Muscle of back (tissue), 13 donors: ENCODE measurements at places on chromosomes 3 and 15. TPM values are rescaled to one million over a fixed set of nuclear protein-coding genes. Genes with fewer than 3 reads are reported as not detected.

GRCh38 chr3:100150473-100150872, 36.2 kb upstream of the FILIP1L start:
- peak; percentile 90 for DNase-seq

DNA sequence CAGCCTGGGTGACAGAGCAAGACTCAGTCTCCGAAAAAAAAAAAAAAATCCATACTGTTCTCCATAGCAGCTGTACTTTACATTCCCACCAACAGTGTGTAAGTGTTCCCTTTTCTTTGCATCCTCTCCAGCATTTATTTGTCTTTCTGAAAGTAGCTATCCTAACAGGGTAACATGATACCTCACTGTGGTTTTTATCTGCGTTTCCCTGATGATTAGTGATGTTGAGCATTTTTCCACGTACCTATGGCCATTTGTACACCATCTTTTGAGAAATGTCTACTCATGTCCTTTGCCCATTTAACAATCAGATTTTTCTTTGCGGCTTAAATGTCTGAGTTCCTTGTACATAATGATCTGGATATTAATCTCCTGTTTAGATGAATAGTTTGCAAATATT, 119.3 kb downstream of the RFX7 start:
- DNase-seq, result no peak

SI gene
- not detected for polyA plus RNA-seq

DNA sequence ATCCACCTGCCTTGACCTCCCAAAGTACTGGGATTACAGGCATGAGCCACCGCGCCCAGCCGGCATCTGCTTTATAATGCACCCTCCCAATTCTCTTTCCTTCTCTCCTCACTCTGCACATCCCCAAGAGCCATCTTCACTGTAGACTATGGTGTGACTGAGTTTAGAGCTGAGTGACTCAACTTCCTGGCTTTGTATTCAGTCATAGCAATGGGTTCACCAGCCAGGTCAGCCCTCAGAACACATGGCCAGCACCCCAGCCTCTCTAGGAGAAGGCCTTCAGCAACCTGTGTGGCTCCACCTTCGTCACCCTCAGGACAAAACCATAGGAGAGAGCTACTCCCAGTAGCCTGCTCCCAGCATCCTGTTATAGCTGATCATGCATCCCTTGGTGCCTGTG, 33.0 kb downstream of the ARID3B start:
- DNase-seq, result no peak

NR1I2 gene
- 0.26 TPM for polyA plus RNA-seq

DNA sequence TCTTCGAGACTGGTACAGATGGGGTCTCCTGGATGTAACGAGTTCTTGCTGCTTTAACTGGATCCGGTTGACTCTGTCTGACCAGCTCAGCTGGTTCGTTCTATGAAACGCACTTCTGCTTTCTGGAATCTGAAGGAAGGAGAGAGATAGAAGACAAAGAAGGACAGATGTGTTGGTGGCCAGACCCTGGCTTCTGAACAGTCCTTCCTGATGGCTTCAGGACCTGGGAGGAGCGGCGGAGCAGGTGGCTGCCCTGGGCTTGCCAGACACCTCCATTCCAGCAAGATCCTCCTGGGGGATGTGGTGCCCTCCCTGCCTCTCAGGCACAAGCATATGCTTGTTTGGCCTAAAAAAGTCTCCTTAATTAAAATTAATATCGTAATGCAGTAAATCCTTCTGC, 99.9 kb downstream of the APBA2 start:
- DNase-seq, result no peak

GRCh38 chr3:99475229-99475628, 163.2 kb upstream of the COL8A1 start:
- DNase-seq, result no peak
